ENCODE measurements at places on chromosomes 5 and 9. TPM values are rescaled to one million over a fixed set of nuclear protein-coding genes. Genes with fewer than 3 reads are reported as not detected.

GRCh38 chr5:6734781-6735180 is 21.5 kb downstream of the TENT4A start:
- DNase-seq, result no peak
- peaks cover 15% of the 10 kb centered on the region for H3K4me1 ChIP-seq
- H3K27ac ChIP-seq, result no peak overlapping the region
- H3K27me3 ChIP-seq, result no peaks in the 10 kb centered on the region
- peaks cover 10% of the 10 kb centered on the region for H3K36me3 ChIP-seq
- H3K4me3 ChIP-seq, result no peak overlapping the region

GRCh38 chr9:69940674-69941073 is 103.0 kb upstream of the MAMDC2 start:
- no peak overlapping the region for H3K4me3 ChIP-seq
- no peak for DNase-seq
- H3K36me3 ChIP-seq, result no peaks in the 10 kb centered on the region
- H3K4me1 ChIP-seq, result peaks cover 3% of the 10 kb centered on the region
- no peak overlapping the region for H3K27ac ChIP-seq
- H3K27me3 ChIP-seq, result no peaks in the 10 kb centered on the region

DNA sequence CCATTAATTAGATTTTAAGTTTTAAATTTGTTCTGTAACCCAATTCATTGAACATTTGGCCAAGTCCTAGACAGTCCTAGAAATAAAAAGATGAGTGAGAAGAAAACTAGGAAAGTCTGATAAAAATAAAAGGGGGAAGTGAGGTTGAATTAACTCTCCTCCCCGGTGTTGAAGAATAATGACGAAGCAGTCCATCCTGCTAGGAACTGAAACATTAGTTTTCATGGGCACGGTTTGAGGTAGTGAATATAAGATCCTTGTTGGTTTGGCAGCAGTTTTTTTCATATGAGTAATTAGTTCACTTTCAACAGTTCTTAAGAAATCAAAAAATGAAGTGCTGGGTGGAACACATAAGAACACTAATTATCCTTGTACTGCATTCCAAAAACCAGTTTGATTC is 103.1 kb downstream of the MTREX start:
- H3K27me3 ChIP-seq, result no peaks in the 10 kb centered on the region
- no peak overlapping the region for H3K4me3 ChIP-seq
- peaks cover 63% of the 10 kb centered on the region for H3K36me3 ChIP-seq
- DNase-seq, result no peak

Gene SWI5
- 9.3 TPM for total RNA-seq

Gene TRAF1
- 30.5 TPM for total RNA-seq

Gene SCGB3A2
- not detected for total RNA-seq

All from natural killer cell (primary cell).